Omental fat pad (tissue), 4 donors: ENCODE measurements at places on chromosomes 2 and 18. TPM values are rescaled to one million over a fixed set of nuclear protein-coding genes. Genes with fewer than 3 reads are reported as not detected.

The CHRNA1 gene
- total RNA-seq, result not detected

The C18orf54 gene
- 0.96 TPM for total RNA-seq

The TNFRSF11A gene
- 3.0 TPM for total RNA-seq

The B3GNT7 gene
- total RNA-seq, result 4.9 TPM

The NAT8 gene
- not detected for total RNA-seq

The SLC1A4 gene
- 14.4 TPM for total RNA-seq

The TPRKB gene
- 20.4 TPM for total RNA-seq

The RGPD5 gene
- 37.2 TPM for total RNA-seq

The NCOA1 gene
- 50.7 TPM for total RNA-seq

The HOXD13 gene
- not detected for total RNA-seq

The ZC3H6 gene
- 5.9 TPM for total RNA-seq

The PLCD4 gene
- total RNA-seq, result 2.3 TPM
